ENCODE measurements at places on chromosomes 12 and 14.

DNA sequence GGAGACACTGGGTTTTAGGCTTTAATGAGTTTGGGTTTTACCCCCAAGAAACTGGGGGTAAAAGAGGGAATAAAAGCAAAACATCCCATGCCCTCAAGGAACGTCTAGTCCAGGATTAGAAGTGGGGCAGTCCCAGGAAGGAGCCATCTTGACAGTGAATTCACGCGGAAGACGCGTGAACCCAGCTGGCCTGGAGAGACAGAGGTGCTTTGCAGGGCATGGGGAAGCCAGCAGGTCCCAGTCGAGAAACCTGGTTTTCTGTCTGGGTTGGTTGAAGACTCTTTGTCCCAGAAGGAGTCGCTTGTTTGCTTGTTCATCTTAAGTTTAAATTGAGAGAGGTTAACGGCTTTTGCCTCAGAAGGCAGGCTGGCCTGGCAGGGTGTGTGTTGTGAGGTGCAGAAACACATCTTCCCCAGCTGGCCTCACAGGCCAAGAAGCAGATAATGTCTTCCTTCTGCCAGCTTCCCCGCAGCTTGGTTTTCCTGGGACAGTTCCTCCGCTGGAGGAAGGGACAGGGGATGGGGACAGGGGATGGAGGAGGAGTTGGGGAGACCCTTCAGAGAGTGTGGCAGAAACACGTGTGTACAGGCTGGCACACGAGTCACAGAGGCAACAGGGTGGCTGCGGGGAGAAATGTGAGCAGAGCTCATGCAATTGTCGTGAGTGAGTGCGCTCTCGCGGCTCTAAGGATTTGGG lies 18.5 kb upstream of the CD9 start:
- no peak for DNase-seq

GRCh38 chr14:21656980-21657379 lies 3.3 kb downstream of the OR4E2 start:
- no peak for DNase-seq

DNA sequence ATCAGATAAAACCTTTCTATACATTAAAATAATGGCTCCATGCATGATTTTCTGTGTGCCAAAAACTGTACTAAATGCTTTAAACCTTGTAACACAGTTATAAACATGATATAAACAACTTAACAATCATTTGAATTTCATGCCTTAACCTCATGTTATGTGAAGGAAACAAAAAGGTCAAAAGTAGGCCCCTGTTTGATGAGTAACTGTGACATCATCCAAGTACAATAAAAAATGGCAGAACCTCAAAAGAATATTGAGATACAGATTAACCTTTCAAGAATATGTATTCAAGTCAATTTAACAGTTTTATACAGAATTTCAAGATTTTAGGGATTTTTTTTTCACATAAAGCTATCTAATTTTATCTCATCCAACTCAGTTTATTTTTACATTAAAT lies 310.7 kb upstream of the DCN start:
- DNase-seq, result no peak

DNA sequence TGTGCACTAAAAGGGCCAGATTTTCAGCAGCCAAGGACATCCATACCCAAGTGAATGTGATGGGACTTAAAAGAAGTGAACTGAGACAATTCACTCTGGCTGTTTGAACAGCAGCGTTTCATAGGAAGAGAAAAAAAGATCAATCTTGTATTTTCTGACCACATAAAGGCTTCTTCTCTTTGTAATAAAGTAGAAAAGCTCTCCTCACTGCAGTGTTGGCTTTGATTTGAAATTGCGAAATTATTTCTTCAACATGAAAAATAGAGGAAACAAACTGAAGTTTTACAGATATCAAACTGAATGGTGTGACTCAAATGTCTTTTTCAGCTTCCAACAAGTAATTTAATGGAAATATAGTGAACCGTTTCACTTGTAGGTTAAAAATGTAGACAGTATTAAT lies 11.3 kb upstream of the KCNMB4 start:
- no peak for DNase-seq

DNA sequence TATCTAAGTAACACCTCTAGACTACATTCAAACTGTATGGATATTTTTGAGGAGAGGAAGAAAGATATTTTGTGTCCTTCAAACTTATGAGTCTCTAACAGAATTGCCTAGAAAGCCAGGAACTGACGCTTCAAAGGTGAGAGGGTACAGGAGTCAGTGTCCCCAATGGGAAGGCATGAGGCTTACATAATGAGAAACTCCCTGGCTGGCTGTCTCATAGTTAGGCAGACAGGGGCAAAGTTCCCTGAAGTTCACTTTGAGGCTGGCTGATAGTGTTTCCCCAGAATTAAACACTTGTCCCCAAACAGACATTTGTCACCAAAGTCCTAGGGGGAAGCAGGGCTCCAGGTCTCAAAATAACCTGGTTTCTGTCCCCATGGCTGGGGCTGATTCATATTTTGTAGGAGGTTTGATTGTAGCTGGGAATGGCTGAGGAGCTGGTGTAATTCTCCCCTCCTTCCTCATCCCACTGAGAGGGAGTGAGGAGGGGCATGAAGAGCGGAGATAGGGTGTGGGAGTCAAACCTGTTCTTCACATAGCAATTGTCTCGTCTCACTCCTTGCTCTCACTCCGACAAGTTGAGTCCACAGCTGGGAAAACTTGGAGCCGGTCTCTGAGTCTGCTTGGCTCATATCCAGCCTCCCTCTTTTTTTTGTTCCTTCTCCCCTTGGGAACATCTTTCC lies 56.4 kb upstream of the CISTR start:
- DNase-seq, result no peak

DNA sequence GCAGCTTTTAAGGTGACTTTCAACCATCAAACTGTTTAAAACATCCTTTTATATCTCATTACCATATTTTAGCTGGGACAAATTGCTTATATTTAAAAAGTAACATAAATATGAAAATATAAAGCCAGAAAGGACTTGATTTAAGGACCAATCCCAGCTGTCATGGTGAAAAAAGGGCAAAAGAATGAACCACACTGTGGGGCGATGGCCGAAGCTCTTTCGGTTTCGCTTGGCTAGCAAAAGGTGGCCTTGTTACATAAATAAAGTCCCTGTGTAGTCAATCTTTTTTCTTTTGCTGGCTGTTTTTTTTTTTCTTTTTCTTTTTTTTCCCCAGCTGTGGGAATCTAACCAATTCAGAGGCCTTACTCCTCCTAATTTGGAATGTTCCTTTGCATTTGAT lies 50.9 kb downstream of the FBXO33 start:
- no peak for DNase-seq

GRCh38 chr14:101359221-101360053 lies 201.9 kb upstream of the DIO3 start:
- no peak for DNase-seq

DNA sequence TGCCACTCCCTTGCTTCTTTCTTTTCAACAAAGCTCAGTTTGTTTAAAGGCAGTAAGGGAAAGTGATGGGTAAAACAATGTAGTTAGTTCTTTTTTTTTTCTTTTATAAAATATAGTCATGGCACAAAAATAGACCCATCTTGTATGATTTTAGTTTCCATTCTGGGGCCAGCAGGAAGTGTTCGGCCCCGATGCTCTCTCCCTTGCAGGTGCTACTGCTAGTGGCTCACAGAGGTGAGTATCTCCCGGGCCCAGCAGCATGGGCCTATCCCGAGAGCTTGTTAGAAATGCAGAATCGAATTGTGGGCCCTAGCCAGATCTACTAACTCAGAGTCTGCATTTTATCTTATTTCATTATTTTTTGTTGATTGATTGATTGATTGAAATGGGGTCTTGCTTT lies 78.7 kb downstream of the SYNE3 start:
- no peak for DNase-seq

DNA sequence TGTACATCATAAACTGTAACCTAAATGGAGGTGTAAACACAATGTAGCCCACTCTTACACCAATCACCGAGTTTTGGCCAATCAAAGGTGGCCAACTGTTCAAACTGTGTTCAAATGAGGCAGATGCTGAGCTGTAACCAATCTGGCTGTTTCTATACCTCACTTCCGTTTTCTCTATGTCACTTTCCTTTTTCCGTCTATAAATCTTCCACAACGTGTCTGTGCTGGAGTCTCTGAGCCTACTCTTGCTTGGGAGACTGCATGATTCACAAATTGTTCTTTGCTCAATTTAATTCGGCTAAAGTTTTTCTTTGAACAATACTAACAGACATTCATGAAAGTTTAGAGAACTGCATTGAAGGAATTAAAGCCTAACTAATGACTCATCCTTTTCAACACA lies 547.1 kb upstream of the USP15 start:
- DNase-seq, result no peak

DNA sequence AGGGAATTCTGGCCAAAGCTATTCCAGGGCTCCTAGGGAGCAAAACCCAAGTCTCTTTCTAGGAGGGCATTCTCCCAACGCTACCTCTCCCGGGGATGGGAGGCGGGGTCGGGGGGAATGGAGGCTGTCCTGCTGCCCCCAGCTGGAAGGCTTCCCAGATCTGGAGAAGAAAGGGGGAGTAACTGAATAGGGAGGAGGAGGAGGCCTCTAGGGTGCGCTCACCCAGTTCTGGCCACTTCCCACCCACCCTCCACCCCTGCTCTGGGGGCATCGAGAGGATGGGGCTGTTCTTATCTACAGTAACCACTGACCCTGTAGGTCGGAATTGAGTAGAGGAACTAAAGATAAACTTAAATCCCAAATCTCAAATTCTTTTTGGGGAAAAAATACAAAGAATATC lies 579 bp upstream of the RNASE1 start:
- no peak for DNase-seq

- no peak for DNase-seq
These were observed 18.9 kb upstream of the KLRG1 start for GRCh38 chr12:8970432-8970831.

Data from iPS DF 19.7 (cell line).